Activated CD8-positive, alpha-beta T cell treated with anti-CD3 and anti-CD28 coated beads for 36 hours (primary cell): ENCODE measurements at places on chromosomes 7 and 10. TPM values are rescaled to one million over a fixed set of nuclear protein-coding genes. Genes with fewer than 3 reads are reported as not detected.

- DNase-seq: no peak
- no peak overlapping the region for H3K27ac ChIP-seq
- H3K4me3 ChIP-seq: no peak overlapping the region
- no peaks in the 10 kb centered on the region for H3K4me1 ChIP-seq
- peaks cover 1% of the 10 kb centered on the region for H3K27me3 ChIP-seq
- H3K36me3 ChIP-seq: no peaks in the 10 kb centered on the region
Observed at GRCh38 chr10:121413951-121414350, 184.3 kb downstream of the FGFR2 start.

HOXA7 gene
- total RNA-seq: not detected

CPEB3 gene
- total RNA-seq: 1.8 TPM

TMEM176A gene
- not detected for total RNA-seq

- DNase-seq: no peak
- H3K4me1 ChIP-seq: no peaks in the 10 kb centered on the region
- H3K27ac ChIP-seq: no peak overlapping the region
- H3K36me3 ChIP-seq: no peaks in the 10 kb centered on the region
- no peak overlapping the region for H3K4me3 ChIP-seq
Observed at GRCh38 chr7:12294701-12295100, 83.6 kb downstream of the TMEM106B start.

DNA sequence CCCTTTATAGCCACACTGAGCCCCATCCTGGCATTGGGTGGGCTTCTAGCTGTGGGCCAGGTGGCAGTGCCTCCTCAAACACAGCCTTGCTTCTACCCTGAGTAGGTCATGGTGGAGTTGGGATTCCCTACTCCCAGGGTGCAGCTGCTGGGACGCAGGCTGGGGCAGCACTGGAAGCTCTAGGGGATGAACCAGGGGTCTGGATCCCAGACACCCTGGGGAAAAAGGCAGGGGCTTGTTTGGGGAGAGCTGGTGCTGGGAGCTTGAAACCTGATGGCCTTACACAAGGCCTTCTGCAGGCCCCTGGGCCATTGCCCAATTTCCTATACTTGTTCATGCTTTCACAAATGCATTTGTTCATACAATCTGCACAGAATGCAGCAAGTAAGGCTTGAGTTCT lies 103.7 kb upstream of the CTBP2 start:
- peaks cover 4% of the 10 kb centered on the region for H3K27me3 ChIP-seq
- H3K36me3 ChIP-seq: no peaks in the 10 kb centered on the region
- H3K4me3 ChIP-seq: no peak overlapping the region
- no peak for DNase-seq
- no peak overlapping the region for H3K27ac ChIP-seq

DNA sequence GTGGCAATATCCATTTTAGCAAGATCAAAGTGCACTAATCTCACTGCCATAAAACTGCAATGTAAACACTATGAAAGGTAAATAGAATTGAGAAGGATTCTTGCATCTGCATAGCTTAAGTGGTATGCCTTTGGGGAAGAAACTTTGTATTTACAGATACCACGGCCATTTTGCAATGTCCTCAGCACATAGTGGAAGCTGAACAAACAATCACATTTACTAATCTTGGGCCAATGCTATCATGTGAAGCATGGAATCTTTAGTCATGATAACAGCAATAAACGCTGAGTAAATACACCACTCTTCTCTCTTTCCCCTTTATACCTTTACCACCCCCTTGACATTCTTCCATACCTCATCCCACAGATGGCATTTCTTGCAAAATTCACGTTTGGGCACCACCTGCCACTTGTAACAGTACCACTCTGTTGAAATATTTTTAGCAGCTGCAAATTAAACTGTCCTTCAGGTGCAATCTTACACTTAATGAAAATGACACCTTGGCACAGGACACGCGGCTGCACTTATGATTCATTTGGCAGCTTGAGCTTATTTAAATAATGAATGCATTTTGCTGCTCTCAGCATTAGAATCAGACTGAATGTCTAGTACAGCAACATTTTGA lies 171.8 kb downstream of the SEMA3A start:
- no peaks in the 10 kb centered on the region for H3K36me3 ChIP-seq
- no peak for DNase-seq
- H3K27me3 ChIP-seq: no peaks in the 10 kb centered on the region
- H3K4me3 ChIP-seq: no peak overlapping the region
- no peaks in the 10 kb centered on the region for H3K4me1 ChIP-seq

ASB15 gene
- total RNA-seq: not detected
